Activated gamma-delta T cell treated with Interleukin-2 at 50 U/mL for 16 hours (primary cell): ENCODE measurements at places on chromosomes 11 and 22.

DNA sequence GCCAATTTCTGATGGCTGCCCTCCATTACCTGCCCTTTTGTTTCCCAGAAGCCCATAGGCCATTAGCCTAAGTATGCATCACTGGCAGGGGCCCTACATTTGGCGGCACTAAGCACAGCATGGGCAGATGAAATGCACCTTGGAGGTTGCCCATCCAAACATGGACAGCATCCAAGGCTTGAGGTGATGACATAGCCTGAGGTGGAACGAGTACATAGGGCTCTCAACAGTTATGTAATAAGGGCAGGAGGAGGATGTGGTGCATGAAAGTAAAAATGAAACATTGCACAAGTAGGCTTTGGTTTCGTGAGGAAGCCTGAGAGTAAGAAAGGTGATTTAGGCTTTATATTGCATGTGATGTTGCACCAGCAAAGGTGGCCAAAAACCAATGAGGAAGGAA, 148.1 kb downstream of the FAM76B start:
- peak; percentile 4 for DNase-seq

GRCh38 chr11:96753997-96754396, 364.2 kb downstream of the JRKL start:
- DNase-seq = no peak

DNA sequence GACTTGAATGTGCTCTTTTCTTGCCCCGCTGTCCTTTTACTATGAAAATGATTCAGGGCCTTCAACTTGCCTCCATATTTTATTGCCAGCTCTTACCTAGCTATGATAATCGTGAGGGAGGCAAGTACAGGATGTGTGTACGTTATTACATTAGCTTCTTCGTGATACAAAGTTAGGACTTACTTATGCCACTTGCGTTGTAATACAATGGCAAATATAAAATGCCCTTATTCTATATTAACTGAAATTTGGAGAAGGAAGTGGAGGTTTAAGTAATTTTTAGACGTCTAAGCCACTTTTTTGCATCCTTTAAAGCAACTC, 10.8 kb upstream of the CCT8L2 start:
- DNase-seq = no peak

DNA sequence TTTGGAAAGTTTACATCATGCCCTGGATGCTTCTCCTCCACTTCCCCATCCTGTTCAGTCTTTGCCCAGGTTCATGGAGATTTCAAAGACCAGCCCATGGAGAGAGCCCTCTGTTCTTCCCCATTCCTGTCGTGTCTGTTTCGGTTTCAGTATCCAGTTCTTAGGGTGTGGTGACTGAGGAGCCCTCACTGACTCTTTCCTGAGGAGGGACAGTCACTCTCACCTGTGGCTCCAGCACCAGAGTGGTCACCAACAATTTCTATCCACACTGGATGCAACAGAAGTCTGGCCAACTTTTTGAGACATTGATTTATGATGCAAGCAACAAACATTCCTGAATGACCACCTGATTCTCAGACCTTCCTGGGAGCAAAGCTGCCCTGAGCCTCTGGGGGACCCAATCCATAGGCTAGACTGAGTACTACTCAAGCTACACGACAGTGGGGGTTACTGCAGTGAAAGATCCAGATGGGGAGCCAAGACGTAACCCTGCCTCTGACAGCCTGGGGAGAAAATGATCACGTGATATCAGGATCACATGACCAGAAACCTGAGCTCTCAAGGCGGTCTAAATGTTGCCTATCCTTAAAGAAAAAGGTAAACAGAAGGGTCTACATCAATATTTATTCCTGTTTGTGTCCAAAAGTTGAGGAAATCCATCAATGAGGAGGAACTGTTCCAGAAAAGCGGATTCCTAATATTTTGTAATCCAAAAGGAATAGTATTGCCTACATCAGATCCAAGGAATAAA, 76.2 kb upstream of the VPREB1 start:
- DNase-seq = no peak

DNA sequence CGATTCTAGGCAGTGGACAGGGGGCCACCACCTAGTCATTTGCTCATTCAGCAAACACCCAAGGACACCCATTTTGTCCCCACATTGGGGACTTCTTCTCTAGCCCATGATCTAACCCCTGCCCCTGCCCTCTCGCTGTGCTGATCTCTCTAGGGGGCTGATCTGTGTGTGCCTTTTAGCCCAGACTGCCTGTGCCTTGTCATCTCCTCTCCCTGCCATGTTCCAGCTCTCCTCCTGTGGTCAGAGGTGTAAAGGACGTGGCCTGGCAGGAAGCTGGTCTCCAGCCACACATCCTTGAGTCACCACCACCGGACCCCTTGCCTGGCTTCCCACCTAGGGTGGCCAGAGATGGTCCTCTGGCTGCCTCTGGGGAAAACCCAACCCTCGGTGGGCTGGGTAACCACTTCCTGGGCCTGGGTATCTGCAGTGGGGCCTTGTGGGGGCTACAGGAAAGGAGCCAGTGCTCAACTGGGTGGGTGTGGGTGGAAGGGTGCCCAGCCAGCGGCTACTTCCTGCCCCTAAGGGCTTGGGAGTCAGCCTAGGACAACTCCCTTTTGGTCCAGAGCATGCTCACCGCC, 1.3 kb downstream of the CTSW start:
- no peak for DNase-seq

DNA sequence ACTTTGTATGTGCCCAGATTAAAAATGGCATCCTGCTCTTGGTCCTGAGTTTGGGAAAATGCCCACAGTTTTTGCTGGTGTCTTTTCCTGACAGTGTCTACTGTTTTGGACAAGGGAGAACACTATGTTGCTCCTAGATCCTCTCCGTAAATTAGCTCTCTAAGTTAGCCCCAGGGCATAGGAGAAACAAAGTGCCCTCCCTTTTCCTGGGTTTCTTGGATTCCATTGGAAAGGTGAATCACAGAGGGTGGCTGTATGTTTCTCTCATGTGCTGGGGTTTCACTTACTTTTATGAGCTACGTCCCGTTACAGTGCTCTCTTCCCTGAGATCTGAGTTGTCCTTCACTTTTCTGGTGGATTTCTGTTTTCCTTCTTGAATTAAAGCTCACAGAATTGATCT, 782.8 kb downstream of the CNTN5 start:
- DNase-seq = no peak

DNA sequence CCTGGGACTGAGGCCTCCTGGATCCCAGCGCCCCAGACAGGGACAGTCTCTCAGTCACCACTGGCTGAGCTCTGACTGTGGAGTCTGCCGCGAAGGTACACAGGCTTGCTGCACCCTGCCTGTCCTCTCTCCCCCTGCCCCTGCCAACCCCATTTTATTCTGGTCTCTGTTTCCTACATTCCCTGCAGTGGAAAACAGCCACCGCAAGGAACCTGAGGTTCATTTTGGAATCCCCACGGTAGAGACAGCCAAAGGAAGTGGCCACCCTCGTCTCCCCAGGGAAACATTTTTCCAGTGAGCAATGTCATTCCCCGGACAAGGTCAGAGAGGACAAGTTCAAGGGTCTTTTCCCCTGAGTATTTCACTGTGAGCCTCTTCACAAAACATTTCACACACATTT, 56.6 kb downstream of the FBXO7 start:
- DNase-seq = no peak

GRCh38 chr22:46134111-46134705, 16.1 kb upstream of the PPARA start:
- no peak for DNase-seq

DNA sequence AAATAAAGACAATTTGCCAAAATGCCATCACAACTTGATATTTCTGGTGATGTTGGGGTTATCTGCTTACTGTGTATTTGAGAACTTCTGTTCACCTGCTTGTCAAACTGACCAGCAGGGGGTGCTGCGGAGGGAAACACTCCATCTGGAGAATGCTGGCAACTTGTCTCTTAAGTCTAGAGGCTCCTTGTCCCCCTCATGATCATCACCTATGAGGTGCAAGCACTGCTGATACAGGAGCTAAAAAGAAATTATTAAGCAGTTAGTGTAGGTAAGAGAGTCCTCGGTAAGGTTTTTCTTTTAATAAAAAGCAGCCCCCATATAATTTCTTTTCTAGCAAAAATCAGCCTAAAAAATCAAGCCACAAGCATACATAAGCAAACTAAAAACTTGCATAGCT, 32.7 kb upstream of the GLYATL1B start:
- DNase-seq = peak; percentile 80

- no peak for DNase-seq
These were observed 13.9 kb downstream of the CCDC157 start for GRCh38 chr22:30370641-30371230.

DNA sequence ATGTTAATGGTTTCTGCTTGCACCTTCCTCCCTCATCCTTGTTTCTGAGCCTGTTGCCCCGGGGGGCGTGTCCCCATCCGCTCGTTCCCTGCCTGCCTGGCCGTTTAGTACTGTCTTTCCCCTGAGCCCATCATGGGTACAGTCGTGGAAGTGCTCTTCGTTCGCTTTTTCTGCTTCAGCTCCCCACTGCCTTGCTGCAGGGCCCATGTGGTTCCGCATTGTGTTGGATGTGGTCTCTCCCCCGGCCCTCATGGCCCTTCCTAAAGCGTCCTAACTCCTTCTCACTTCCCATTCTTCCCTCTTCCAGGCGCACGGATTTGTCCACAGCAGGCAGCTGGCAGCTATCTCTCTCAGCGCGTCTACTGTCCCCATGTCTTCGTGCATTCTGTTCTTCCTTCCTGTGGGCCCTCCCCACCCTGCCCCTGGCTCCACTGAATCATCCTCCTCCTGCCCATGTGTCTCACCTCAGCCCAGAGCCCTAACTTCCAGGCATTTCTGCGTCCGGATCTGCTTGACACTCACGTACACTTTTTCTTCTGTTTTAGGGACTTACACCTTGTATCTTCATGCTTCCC, 98.1 kb downstream of the ZBTB16 start:
- no peak for DNase-seq

DNA sequence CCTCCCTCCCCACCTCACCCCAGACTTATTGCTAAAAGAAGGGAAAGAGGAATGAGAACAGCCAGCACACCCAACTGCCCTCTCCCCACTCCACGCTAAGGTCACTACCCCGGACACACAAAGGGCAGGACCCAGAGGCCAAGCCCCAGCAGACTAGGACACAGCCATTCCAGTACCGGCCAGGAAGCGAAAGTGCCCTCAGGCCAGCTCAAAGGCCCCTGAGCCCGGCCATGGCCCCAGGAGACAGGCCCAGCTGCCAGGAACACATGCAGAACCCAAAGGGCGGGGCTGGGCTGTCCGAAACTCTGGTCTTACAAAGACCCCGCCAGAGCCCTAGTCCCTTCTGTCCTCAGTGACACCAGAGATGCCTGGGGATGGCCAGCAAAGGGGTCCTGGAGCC, 5.5 kb downstream of the RCOR2 start:
- no peak for DNase-seq

- no peak for DNase-seq
These were observed 206.4 kb downstream of the DBX1 start for GRCh38 chr11:19953909-19954308.

DNA sequence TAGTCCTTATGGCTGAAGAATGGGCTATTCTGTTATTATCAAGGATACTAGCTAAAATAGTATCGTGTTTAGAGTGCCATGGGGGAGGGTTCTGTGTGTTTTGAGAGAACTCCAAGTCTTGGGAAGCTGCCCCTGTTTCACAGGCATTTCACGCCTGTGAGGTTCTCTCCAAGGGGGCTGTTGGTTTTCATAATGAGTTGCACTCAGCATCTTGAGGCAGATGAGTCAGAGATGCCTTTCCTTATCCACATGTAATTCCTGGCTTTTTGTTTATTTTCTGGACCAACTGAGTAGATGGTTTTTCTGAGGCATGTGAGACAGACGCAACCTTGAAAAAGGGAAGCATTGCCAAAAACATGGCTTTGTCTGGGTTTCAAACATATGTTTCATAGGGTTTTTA, 203.7 kb downstream of the ARHGAP42 start:
- no peak for DNase-seq

DNA sequence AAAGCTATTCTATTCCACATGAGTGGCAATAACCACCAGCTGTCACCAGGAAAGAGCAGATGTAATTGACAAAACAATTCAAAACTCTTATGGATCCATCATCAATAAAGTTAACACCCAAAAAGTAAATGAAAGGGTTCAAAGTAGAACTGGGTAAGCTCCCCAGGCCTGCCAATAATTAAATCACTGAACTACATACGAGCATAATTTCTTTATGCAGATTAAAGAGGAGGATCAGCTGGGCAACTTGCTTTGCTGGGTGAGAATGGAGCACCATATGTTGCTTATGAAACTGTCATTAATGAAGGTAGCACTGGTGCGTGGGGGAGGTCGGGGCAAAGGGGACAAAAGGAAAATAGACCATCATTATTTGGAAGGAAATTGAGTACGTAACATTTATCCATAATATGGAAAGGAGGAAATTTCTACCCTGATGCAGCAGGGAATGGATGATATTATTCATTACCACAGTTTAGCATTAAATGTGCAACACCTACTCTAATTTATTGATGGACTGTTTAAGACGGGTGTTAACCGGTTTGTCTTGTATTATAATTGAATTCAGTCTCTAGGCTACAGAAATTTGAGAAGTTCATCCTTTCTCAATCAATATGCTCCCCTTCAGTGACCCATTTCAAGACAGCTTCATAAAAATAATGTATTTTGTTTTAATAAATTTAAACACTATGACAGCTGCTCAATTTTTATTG, 315.9 kb downstream of the CADM1 start:
- no peak for DNase-seq

DNA sequence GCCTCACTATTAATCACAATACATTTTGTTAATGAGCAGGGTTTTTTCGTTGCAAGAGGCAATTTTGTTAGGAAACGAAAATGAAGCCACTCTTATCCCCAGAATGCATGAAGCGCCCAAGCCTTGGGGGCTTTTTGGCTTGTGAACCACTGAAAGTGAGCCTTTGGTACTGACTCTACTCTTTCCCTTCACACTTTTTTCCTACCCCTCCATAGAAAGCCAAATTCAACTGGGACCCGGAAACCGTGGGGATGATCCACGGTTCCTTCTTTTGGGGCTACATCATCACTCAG, 4.8 kb downstream of the SLC17A6 start:
- DNase-seq = no peak

GRCh38 chr11:61507012-61507768, 1.4 kb upstream of the LRRC10B start:
- no peak for DNase-seq

DNA sequence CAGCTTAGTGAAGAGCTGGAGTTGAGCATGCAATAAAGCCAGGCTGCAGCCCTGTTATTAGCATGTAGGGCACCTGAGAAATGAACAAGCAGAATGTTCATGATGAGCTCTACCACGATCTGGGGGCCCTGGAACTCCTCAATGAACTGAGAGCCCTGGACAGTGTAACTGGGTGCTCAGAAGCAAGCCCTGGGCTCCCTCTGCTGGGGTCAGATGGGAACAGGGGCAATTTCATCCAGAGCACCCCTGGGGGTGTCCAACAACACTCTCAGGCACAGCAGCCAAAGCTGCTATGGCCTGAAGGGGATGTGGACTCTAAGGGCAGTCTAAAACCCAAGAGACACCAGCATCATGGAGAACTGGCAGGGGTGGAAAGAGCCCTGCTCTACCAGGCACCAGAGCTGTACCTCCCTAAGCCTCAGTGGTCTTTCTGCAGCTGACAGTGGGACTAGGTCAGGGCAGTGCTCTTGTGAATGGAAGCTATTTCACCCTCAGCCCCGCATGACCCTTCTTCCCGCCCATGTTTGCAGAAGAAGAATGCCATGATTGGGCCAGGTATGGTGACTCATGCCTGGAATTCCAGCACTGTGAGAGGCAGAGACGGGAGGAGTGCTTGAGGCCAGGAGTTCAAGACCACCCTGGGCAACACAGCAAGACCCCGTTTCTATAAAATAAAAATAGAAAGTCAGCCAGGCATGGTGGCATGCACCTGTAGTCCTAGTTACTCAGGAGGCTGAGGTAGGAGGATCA, 28.9 kb downstream of the THOC5 start:
- no peak for DNase-seq
